NCI-H345 (cell line): ENCODE measurements at places on chromosomes 5 and 9.

DNA sequence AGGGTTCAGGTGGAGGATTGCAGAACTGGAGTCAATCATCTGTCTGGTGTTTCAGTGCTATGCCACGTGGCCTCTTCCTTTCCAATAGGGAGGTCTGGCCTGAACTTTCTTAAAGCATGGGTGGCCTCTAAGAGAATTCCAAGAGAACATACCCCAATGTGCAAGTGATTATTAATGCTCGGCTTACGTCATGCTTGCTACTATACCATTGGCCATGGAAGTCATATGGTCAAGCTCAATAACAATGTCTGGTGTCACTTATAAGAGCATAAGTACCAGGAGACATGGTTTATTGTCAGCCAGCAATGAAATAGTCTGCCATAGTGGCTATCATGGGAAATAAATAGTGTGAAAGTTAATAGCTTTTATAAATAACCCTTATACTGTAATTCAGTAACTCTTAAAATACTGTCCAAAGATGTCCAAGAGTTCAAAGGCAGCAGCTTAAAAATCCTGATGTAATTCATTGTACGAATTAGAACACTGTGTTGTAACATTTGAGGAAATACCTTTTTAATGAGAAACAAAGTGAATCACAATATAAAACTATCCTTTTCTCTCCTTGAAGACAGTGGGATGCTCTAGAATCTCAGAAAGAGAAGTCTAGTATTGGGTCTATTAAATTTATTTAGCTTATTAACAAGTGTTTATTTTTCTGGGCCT, 355.4 kb upstream of the PRR16 start:
- no peak for DNase-seq

DNA sequence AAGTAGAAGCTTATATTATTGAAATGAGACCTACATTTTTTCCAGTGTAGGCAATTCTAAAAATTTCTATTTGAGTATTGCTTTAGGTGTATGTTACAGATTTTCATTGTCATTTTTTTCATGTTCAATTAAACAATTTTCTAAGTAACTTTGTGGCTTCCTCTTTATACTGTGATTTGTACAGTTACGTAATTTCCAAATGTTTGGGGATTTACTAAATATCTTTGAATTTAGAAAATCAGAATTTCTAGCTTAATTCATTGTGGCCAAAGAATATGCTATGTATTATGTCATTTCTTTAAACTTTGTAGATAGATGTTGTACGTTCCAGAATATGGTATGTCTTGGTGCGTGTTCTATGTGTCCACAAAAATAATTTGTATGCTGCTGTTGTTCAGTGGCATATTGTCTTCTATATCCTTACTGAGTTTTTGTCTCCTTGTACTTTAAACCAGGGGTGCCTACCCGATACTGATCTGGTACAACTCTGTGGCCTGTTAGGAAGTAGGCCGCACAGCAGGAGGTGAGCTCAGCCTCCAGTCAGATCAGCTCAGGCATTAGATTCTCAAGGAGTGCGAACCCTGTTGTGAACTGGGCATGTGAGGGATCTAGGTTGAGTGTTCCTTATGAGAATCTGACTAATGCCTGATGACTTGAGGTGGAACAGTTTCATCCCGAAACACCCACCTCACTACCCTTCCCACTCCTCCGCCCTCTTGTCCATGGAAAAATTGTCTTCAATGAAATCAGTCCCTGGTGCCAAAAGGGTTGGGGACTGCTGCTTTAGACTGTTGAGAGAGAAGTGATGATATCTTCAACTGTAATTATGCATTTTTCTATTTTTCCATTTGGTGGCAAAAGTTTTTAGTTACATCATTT, 63.5 kb downstream of the UBE2R2 start:
- no peak for DNase-seq

GRCh38 chr5:85466423-85466822, 1081.7 kb upstream of the EDIL3 start:
- no peak for DNase-seq

- DNase-seq = no peak
Observed at GRCh38 chr9:99980598-99980997, 74.1 kb downstream of the STX17 start.

- DNase-seq = no peak
Observed at GRCh38 chr5:111494355-111494999, 17.9 kb downstream of the STARD4 start.

GRCh38 chr9:95150903-95151302, 166.6 kb downstream of the FANCC start:
- DNase-seq = peak; percentile 52

GRCh38 chr9:34862043-34862442, 96.0 kb upstream of the PHF24 start:
- DNase-seq = no peak

DNA sequence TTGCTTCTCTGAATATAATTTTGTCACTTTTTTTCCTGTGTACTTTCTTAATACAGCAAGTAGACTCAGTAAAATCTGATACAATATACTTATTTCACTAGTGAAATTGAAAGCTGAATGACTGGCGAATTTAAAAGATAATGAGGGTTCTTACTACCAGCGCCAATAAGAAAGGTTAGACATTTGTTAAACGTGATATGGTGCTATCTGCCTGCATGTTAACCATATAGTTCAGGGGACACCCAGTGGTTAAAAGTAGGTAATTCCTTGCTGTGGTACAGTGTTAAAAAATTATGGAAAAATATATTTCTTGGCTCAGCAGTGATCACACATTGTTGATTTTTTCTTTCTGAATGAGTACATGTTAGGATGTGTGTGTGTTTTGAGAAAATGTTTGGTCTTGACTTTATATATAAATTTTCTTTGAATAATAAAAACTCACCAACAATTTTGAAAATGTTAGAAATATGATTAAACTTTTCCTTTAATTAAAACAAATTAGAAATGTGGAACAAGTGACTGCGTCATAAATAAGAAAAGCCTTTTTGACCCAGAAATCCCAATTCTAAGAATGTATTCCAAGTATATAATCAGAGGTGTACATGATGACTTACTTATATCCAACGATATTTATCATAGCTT, 25.8 kb downstream of the CAST start:
- no peak for DNase-seq

- DNase-seq = no peak
Observed at GRCh38 chr9:88657893-88658292, 122.9 kb downstream of the NXNL2 start.

- DNase-seq = no peak
Observed at GRCh38 chr9:124784509-124784908, 7.6 kb downstream of the OLFML2A start.
